ENCODE measurements at places on chromosomes 5 and 9.

GRCh38 chr9:132411091-132411508 is 1.1 kb downstream of the CFAP77 start:
- peak; percentile 86 for DNase-seq

DNA sequence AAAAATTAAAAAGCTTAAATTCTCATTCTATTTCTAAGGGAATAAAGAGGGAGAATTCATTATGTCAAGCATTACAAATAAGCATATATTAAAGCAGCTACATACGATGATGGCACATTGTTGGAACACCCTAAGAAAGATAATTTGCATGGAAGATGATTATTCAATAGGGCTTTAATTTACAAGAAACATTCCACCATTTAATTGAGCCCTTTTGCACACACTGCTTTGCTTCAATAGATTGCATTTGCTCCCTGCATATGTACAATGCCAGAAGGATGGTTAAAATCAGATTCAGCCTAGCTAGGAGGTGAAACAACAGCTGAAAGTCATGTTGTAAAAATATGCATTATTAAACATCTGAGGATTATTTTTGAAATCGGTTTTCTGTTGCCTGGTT is 21.8 kb downstream of the KIAA1958 start:
- DNase-seq: no peak

- DNase-seq: no peak
Observed at GRCh38 chr5:114957384-114957783, 212.3 kb downstream of the TRIM36 start.

- no peak for DNase-seq
Observed at GRCh38 chr9:805151-805550, 36.3 kb upstream of the DMRT1 start.

DNA sequence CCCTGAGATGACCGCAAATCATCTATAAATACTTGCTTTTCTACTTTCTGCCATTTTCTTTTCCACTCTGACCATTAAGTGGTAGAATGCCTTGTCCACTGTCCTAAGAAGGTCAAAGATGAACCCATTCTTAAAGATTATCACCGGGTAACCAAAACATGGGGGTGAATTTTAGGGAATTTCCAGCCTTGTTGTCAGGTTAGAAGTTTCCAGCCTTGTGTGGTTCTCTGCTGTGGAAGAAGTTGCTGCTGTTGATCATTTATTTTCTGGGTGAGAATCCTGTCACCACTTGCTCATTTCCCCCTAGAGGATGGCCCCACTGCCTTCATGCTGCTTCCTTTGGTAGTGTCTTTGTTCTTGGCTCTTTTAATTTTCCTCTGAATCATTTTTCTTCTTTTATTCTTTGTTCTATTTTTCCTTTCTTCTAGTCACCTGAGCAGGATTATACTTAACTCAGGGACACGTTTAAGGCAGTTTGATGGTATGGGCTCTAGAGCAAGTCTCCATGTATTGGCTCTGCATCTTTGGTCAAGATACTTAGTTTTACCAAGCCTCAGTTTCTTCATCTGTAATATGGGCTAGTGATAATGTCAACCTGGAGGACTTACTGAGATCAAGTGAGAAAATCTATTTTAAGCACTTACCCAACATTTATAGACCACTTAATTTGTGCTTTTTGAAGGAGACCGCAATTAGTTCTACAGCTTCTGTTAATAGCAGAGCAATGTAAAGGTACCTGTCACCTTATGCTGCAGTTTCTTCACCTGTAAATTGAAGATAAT is 266.2 kb downstream of the ARHGAP26 start:
- no peak for DNase-seq

- no peak for DNase-seq
Observed at GRCh38 chr5:133260715-133261114, 208.9 kb downstream of the HSPA4 start.

Measured in activated CD4-positive, alpha-beta T cell treated with anti-CD3 and anti-CD28 coated beads for 36 hours (primary cell).